ENCODE measurements at places on chromosomes 5 and 9.

DNA sequence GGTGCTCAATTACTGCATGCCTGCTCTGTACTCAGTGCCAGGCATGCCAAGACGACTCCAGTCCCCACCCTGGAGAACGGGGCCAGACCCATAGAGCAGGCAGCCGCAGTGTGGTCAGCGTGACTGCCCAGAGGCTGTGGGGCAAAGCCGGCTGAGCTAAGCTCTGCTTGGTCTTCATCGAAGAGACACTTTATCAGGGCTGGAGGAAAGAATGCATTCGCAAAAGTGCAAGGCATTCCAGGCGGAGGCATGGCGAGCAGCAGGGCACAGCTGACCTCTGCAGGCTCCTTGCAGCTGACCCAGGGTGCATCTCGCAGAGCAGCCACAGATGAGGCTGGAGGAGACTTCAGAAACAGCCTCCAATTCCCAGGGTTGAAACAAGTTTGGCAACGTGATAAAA, 13.6 kb downstream of the MED27 start:
- DNase-seq, result no peak

DNA sequence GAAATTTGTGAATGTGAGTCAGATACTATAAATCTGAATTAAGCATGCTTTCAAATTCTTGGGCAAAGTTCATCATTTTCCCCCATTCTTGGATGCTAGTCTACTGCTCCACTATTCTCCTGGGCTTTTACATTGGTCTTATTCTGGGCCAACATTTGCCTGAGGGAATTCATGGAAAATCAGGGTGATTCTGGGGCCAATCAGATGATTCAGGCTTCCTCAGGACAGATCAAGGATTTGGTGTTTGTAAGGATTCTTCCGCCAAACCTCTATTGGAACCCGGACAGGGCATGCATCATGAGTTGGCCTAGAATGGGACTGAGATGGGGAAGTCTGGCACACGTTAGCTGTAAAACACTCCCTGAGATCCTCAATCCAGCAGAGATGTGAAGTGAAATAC, 113.8 kb downstream of the MEF2C start:
- no peak for DNase-seq

GRCh38 chr9:99071313-99072039, 33.4 kb upstream of the TGFBR1 start:
- no peak for DNase-seq

GRCh38 chr9:131578731-131579504, 33.6 kb downstream of the PRRT1B start:
- no peak for DNase-seq

DNA sequence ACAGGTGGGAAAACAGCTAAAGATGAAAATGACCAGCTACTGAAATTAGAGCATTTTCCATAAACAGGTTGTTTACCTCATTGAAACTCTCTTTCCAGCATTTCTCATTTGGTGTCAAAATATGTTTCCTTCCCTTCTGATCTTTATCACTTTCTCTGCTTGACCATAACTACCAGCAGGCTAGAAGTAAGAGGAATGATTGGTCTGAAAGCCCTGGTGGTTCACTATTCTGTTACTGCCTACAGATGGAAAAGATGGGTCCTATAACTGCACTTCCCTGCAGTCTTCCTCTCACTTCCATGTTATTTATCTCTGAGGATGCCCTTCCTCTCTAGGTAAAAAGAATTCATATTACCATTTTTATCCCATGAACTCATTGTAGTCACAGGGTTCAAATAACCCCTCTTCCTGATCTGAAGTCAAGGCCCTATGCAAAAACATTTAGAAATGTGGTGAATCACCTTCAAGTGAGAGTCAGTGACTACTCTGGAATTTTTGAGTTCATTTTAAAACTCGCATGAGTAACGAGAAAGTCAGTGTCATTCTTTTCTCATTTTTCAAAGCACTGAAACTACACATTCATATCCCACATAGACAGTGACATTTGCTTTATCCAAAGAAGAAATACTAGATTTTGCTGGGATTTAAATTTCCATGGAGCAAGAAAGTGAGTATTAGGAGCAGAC, 51.7 kb downstream of the ZNF474 start:
- DNase-seq, result no peak

DNA sequence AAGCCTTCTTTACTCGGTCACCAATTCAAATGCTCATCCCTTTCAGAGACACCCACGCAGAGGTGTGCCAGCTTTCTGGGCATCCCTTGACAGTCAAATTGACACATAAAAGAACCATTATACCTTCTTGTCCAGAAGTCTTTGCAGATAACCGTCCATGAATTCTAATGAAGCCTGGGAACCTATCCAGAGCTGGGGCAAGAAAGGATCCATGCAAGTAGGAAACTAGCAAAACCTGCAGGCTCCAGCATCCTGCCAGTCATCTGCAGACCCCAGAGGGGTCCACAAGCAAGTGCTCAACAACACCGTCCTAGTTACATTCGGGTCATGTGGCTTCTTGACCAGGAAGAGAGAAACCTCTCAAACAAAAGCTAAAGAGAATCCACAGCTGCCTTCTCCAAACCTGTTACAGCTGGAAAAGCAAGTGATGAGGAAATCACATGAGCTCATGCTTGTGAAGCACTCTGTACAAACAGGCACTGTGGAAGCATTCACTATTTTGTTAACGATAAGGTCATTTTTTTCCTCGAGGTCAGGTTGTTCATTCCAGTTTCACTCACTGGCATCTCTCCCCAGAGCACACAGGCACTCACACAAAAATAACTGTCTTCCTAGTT, 80.2 kb upstream of the DMRT1 start:
- DNase-seq, result no peak

DNA sequence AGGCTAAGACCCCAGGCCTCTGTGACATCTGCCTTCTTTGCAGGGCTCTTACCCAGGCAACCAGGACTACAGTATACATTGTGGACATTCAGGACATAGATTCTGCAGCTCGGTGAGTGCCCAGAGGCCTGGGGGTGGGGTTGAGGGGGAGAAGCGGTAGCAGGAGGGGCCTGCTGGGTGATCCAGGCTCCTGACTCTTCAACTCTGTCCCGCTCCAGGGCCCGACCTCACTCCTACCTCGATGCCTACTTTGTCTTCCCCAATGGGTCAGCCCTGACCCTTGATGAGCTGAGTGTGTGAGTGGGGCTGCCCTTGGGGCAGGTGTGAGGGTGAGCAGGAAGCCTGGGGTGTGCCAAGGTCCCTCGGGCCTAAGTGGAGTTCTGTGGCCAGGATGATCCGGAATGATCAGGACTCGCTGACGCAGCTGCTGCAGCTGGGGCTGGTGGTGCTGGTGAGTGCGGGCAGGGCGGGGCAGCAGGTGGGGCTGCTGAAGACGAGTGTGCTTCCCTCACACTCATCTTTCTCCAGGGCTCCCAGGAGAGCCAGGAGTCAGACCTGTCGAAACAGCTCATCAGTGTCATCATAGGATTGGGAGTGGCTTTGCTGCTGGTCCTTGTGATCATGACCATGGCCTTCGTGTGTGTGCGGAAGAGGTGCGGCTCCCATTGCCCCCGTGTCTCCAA, 19.8 kb downstream of the GPRIN1 start:
- no peak for DNase-seq

DNA sequence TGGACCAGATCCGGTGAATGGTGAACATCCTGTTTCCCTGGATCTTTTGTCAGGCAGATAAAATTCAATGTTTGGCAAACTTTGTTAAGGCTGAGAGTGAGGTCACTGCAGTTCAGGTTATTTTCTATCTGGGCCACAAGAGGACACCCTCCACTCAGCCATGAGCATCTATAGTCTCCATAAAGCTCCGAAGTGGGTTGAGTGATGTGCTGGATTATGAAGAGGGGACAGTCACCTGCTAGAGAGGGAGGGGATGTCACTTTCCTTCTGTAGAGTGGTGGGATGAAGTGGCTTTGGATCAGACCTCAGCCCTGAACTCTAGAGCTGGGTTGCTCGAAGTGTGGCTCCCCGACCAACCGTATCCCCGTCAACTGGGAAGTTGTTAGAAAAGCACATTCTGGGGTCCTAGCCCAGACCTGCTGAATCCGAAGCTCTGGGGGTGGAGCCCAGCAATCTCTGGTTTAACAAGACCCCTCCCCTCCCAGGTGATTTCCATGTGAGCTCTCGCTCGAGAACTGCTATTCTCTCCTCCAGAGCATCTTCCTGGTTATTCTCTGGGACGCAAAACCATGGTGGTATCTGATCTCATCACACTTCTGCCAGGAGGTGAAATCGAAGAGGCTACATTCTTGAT, 31.8 kb upstream of the FGF1 start:
- DNase-seq, result peak; percentile 31

- DNase-seq, result no peak
These were observed 194.3 kb upstream of the VLDLR start for GRCh38 chr9:2427120-2427891.
